ENCODE measurements at places on chromosomes 1 and 21.

GRCh38 chr1:192263436-192263835 lies 53.4 kb upstream of the RGS21 start:
- no peak for DNase-seq

DNA sequence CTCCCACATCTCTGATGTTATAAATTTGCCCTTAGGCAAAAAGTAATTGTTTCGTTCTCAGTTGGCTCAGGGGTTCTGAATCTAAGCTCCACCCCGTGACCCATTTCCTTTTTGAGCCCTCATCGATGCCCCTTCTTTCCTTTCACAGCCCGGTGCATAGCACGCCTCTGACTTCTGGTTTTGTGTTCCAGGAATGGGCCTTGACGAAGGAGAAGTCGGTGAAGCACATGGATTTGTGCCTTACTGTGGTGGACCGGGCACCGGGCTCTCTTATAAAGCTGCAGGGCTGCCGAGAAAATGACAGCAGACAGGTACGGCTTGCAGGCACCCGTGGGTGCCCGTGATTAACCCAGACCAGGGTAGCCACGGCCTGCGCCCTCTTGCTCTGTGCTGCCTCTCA lies 151.9 kb downstream of the PGBD5 start:
- no peak for DNase-seq

DNA sequence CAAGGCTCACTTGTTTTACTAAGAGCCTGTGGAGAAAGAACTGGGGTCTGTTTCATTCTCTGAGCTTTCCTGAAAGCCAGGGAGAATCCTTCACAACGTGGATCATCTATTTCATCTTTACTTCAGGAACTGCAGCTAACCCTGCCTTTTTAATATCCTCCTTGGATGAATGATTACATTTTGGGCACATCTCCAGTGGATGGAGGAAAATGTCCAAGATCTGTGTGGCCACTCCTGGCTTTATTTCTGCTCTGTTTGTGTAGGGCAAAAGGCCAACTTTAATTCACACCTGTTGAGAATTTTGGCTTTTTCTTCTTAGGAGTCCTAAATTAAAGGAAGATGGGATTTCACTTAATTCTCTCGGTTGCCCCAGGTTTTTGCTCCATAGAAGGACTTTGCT lies 69.5 kb upstream of the CACNA1E start:
- DNase-seq: no peak

GRCh38 chr1:155177918-155178281 lies 4.3 kb downstream of the TRIM46 start:
- peak; percentile 34 for DNase-seq

DNA sequence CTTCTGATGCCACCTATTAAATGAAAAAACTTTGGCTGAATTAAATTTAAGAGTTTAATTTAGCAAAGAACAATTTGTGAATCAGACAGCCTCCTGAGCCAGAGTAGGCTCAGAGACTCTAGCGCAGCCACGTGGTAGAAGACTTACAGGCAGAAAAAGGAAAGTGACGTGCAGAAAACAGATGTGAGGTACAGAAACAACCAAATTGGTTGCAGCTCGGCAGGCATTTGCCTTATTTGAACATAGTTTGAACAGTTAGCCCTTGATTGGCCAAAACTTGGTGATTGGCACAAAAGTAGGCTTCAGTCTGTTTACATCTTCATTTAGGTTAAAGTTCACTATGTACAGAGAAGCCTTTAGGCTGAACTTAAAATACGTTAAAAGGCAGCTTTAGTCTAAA lies 22.9 kb downstream of the TCP10L start:
- no peak for DNase-seq

- no peak for DNase-seq
Measured at GRCh38 chr1:185409345-185409744, 92.3 kb upstream of the IVNS1ABP start.

GRCh38 chr21:32537569-32537881 lies 47.8 kb downstream of the TCP10L start:
- no peak for DNase-seq

DNA sequence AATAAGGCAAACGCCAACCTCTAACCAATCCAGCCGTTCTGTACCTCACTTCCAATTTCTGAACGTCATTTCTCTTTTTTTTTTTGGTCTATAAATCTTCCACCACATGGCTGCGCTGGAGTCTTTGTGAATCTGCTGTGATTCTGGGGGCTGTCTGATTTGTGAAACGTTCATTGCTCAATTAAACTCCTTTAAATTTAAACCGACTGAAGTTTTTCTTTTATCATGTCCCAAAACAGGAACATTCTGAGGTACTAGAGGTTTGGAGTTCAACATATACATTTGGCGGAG lies 65.5 kb upstream of the BACH1 start:
- DNase-seq: no peak

DNA sequence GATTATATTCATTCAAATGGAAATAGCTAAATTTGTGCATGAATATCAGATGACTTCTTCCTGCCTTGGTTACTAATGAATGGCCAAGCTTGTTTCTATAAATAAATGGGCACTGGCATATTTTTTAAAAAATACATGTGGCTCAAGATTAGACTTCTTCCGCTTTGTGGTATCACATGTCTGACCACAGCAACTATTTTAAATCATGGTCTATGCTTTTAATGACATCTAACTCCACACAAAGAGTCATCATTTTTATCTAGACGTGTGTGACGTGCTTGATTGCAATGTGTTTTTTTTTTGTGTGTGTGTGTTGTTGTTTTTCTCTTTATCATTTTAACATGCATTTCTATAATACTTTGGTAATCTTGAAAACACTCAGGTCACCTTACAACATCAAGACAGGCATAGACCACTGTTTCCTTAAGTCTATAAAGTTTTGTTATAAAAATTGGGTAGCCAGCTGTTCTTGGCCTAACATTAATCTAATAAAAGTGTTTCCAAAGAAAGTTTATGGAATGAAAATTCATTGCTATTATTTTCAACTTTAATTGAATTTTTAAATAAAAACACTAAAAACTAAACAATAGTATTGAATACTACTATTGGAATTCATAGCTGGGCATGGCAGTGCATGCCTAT lies 29.5 kb downstream of the RGS1 start:
- no peak for DNase-seq

DNA sequence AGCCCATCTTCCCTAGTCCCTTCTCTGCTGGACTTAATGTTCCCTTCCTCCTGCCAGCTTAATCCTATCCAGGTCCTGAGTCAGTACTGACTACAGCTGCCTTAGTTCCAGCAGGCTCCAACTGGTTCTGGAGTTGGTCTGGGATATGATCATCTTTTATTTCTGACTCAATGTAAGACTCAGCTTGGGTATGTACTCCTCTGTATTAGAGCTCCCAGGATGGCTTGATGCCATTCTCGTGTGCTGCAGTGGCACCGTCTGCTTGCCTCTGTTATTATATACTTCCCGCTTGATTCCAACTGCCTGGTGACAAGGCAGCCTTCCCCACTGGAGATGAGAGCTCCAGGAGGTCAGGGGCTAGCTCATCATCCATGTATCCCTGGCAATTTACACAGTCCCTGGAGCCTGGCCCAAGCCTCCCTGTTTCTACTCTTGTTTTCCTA lies 164.4 kb upstream of the DPT start:
- DNase-seq: peak; percentile 60

DNA sequence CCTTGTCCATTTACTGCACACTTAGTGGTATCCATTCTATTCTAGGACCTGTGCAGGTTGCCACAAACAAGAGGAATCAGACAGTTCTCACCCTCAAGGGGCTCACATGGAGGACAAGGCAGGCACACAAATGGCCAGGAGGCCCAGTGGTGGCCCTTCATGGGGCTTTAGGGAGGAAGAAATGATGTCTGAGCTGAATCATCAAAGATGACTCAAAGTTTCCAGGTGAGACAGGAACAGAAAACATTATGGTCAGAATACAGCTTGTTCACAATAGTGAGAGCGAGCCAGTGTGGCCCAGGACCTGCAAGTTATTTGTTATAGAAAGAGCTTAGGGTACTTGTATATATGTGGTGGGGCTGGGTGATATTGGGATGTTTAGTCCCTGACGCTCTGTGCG lies 26.4 kb downstream of the SHISAL2A start:
- DNase-seq: no peak

GRCh38 chr1:95384567-95384966 lies 150.6 kb downstream of the RWDD3 start:
- peak; percentile 41 for DNase-seq

GRCh38 chr1:1996207-1996651 lies 7.4 kb downstream of the CFAP74 start:
- no peak for DNase-seq

DNA sequence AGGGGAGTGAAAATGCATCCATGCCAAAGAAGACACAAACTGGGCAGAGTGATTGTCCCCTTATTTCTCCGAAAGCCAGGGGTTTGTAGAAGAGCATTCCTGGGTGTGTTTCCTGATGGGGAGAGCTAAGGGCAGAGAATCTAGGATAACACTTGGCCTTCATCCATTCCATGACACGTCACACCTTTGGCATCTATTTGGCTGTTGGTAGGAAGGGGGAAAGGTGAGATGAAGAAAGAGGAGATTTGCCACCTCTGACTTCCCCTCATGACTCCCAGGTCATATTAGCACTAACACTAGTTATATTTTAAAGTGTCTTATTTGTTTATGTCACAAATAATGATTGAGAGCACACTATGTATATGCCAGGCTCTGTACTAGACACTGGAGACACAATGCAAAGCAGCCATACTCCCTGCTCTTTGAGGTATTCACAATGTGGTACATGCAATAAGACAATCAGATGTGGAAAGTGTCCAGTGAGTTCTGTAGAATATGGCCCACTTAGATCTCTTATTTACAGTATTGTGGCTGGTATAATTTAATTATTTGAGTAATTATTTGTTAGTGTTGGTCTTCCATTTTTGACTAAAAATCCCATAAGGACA lies 54.5 kb upstream of the GADD45A start:
- DNase-seq: no peak

DNA sequence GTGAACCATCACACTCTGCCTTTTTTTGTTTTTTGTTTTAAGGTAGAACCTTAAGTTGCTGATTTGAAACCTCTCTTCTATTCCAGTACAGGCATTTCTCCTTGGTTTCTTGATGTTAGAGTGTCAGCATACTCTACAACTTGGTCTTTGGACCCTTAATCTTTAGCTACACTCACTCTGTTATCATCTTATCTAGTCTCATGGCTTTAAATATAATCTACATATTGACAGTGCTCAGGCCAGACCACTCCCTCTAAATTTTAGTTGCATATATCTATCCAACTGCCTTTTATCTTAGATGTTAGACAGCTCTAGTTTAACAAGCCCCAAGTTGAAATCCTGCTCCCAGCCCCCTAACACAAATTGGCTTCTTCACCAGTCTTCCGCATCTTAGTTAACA lies 22.1 kb downstream of the NME7 start:
- no peak for DNase-seq

GRCh38 chr1:24400065-24400464 lies 13.5 kb downstream of the STPG1 start:
- DNase-seq: no peak

GRCh38 chr1:151369621-151370048 lies 2.9 kb downstream of the SELENBP1 start:
- no peak for DNase-seq

- peak; percentile 89 for DNase-seq
Measured at GRCh38 chr1:196608390-196609369, at the start of gene KCNT2. TSS of gene KCNT2 (minus strand) at chr1:196608440. CDS start at chr1:196608309, 131 bp downstream.

- no peak for DNase-seq
Measured at GRCh38 chr1:109396871-109397580, 692 bp downstream of the SORT1 start.

GRCh38 chr1:48610628-48611542 lies 138.9 kb upstream of the SPATA6 start:
- no peak for DNase-seq

- no peak for DNase-seq
Measured at GRCh38 chr1:34270181-34270580, 93.5 kb downstream of the C1orf94 start.

- no peak for DNase-seq
Measured at GRCh38 chr1:9417695-9418094, 121.6 kb upstream of the SLC25A33 start.

- no peak for DNase-seq
Measured at GRCh38 chr21:33088384-33088783, 18.4 kb downstream of the OLIG1 start.

DNA sequence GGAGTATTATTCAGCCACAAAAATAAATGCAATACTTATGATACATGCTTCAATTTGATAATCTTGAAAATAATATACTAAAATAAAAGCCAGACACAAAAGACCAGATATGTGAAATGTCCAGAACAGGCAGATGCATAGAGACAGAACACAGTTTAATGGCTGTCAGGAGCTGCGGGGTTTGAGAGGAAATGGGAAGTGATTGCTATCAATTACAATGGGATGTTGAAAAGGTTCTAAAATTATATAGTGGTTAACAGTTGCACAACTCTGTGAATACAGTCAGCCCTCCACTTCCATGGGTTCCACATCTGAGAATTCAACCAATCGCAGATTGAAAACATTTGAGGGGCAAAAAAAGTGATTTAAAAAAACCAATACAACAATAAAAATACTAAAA lies 54.0 kb downstream of the LTN1 start:
- DNase-seq: no peak

DNA sequence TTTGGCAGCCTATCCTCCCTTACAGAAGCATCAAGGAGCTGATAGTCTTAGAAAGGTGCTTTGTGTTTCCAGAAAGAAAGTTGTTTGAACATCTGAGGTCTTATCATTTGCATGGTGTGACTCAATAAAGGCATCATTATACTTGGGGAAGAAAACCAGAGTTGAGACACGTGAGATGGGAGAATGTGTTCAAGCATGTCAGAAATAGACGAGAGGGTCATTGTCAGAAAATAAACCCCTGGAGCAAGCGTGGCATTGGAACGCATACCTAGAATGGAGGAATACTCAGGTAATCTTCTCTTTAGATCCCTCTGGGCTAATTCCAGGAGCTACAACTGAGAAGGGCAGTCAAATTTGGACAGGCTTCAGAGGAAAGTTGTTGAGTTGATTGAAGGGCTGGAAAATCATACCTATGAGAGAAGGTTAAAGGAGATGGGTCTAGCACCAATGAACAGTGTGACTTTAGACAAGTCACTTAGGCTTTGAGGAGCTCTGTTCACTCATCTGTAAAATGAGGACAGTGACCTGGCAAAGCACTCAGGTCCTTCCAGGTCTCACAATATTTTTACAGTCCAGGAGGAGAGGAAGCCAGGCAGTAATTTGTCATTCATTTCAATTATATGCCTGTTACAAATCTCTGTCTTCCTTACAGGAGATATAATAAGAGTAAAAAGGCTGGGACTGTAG lies 101.3 kb upstream of the C1orf21 start:
- no peak for DNase-seq

GRCh38 chr1:108591466-108591865 lies 31.6 kb downstream of the EEIG2 start:
- no peak for DNase-seq

Data from left hindlimb (tissue), 1 donor.